Stimulated activated CD8-positive, alpha-beta memory T cell treated with anti-CD3 and anti-CD28 coated beads, Interleukin-7, amount 100 ng/mL, for 4 hours (primary cell): ENCODE measurements at places on chromosomes 11 and 22.
A peak's percentile ranks its signal among the peaks of the same experiment; 100 is the strongest.

GRCh38 chr11:8101421-8101820, 20.4 kb downstream of the TUB start:
- no peak for DNase-seq

GRCh38 chr11:131534611-131535010, 164.2 kb downstream of the NTM start:
- no peak for DNase-seq

GRCh38 chr22:45904236-45904635, 72.7 kb downstream of the WNT7B start:
- DNase-seq: no peak

DNA sequence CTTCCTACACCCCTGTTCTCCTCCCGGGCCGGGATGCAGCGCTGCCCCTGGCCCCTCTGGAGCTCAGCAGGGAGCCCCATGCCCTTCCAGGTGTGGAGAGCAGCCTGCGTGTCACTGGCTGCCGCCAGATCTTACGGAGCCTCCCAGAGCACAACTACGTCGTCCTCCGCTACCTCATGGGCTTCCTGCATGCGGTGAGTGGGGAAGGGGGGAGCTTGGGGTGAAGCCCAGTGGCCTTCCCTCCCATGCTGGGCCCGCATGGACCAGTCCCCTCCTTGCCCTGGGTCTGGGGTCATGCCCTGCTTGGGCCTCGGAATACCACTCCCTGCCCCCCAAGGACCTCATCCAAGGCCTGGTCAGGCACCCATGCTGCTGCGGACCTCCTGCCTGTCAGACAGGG, 107.3 kb downstream of the ARHGAP8 start:
- DNase-seq: no peak

DNA sequence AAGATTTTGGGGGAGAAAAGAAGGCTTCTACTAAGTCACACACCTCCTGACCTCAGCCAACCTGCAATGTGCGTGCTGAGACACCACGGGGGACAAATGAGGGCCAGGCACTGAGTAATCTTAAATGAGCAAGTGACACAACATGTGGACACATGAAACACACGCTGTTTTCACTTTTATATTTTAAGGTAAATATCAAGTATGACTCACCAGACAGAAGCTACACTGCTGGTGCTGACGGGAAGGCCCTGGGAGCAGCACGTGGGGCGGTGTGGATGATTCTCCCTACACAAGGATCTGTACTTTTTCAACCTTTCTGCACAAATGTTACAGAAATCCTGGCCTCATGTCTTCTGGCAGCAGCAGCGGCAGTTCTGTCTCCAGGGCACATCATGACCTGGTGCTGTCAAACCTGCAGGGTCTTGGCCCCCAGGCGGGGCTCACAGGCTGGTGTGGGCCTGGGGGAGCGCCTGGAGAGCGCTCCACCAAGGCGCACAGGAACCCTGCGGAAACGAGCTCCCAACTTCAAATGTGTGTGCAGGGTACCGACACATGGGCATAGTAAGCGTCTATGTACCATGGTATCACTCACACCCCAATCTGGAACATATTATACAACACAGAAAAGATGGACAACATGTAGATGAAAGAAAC, 61.7 kb downstream of the DGCR2 start:
- no peak for DNase-seq

- DNase-seq: no peak
These were observed 11.5 kb upstream of the ELF5 start for GRCh38 chr11:34525098-34525497.

DNA sequence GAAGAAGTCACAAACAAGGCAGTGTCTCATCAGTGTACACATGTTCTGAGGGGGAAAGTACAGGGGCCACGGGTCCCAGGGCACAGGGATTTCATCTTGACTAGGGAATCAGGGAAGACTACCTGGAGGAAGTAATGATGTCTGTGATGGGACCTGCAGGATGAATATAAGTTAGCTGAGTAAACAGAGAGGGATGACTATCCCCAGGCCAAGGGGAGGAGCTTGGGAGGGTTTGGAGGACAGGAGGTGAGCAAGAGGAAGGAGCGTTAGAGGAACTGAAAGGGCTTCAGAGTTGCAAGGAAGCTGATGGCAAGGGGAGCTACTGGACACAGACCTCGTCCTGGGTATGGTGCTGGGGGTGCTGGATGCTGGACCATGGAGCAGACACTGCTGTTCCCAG, 56.4 kb downstream of the TRAF6 start:
- no peak for DNase-seq

- no peak for DNase-seq
These were observed 9.4 kb downstream of the DRD2 start for GRCh38 chr11:113465786-113466185.

GRCh38 chr11:134536677-134537076, 124.6 kb upstream of the B3GAT1 start:
- DNase-seq: no peak

- peak; percentile 82 for DNase-seq
These were observed at the start of gene ADORA2A for GRCh38 chr22:24427500-24428164. Gene ADORA2A, plus strand, starts transcription at chr22:24427599. Its CDS starts 5,806 bp downstream, at chr22:24433405.

DNA sequence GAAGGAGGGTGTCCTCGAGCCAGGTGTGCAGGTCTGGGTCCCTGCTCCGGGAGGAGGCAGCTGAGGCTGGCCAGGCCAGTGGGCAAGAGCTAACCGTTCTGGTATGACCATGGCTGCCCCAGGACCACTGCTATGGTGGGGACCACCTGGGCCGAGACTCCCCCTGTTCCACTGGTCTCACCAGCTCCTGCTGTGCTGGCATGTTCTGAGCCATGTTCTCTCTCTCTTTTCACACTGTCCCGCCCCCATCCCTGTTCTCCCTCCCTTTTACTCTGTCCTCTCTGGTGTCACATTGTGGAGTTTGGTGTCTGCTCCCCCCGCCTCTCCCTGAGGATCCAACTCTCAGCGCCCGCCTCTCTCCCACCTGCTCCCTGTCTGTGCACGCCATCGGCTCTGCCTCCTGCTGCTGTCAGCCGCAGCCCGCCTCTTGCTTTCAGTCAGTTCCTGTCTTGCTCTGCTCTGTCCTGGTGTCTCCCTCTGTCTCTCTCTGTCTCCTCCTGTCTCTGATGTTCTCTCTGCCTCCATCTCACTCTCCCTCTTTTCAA, 66.4 kb downstream of the LRRC32 start:
- DNase-seq: no peak
